H4 (cell line): ENCODE measurements at places on chromosomes 3 and 15.

DNA sequence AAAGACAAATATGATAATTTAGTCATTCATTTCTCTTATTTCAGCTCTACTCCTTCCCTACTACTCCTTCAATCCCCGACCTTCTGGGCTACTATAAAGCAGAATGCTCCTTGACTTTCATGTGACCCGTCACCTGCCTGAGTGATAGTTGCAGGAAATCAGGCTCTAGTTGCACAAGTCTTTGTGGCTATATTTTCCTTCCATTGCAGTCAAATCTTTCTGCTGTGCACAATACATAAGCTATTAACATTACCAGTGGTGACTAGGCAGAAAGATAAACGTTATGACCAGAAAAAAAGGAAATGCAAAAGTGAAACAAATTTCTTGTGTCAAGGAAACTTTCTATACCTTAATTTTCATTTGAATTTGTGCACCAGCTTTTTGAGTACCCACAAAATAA is 2.3 kb downstream of the SUCNR1 start:
- DNase-seq, result peak; percentile 52

GRCh38 chr15:92733934-92734521 is 78.5 kb upstream of the FAM174B start:
- DNase-seq, result peak; percentile 16

DNA sequence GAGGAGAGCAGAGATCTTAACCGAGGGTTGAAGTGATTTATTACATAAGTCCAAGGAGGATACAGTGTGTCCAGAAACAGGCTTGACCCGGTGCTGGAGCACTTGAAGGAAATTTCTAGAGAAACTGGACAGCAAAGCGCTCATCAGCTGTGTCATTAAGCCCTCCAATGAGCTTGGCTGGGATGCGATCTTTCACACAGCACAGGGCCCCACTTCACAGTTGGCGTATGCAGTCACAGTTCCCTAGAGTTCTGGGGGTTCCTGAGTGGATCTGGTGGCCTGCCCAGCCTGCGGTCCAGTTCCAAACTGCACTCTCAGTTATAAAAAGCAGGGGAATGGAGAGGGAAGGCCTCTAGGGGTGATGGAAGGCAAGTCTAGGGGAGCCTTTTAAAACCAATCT is 13.6 kb downstream of the ST8SIA2 start:
- DNase-seq, result no peak

GRCh38 chr3:43004282-43004681 is 25.2 kb downstream of the GASK1A start:
- no peak for DNase-seq

DNA sequence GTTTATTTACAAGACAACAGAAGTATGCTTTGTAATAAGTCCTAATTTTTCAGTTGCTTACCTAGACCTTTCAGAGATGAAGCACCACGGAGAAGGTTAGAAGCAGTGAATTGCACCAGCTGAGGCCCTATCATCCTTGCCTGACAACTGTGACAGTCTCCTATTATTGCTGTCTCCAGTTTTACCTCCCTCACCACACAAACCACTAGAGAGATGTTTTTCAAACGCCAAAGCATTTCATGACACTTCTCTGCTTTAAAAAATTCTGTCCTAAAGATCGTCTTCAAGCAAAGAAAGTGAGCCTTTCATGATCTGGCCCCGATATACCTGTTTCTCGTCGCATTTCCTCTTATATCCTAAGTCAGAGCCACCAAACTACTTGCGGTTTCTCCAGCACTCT is 72.3 kb upstream of the TSPAN3 start:
- DNase-seq, result no peak

- no peak for DNase-seq
Measured at GRCh38 chr3:195877767-195878423, 30.5 kb downstream of the TNK2 start.

- no peak for DNase-seq
Measured at GRCh38 chr3:48209445-48209844, 13.8 kb upstream of the CAMP start.

DNA sequence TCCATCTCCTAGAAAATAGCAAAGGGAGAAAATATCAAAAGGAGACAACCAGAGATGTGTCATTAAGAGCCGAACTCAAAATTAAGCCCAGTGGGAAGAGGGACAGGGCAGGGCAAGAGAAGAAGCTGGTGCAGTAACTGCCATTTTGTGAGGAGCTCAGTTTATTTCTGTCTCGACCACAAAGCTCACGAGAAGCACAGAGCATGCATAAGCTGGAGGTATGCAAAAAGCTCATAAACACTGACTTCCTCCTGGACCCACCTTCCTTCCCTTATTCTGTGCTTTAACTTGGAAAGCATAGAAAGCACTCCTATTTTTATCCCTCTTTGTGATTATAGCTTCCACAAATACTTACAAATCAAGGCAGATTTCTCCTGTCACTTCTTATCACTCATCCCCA is 81.3 kb downstream of the DGKG start:
- DNase-seq, result no peak

- no peak for DNase-seq
Measured at GRCh38 chr15:47959617-47960413, 161.0 kb upstream of the SLC24A5 start.

DNA sequence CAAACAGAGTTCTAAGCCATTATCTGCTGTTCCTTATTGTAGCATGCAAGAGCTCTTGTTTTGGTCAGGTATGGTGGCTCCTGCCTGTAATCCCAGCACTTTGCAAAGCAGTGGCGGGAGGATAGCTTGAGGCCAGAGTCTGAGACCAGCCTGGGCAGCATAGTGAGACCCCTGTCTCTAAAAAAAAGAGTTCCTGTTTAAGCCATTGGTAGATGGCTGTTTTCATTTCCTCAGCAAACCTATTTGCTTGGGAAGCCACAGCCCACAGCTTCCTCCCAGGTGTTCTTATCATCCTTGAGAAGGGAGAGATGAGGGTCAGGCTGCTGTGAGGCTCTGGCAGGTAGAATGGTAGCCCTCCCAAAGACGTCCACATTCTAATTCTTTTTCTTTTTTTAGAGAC is 24.4 kb upstream of the FAM81A start:
- no peak for DNase-seq

- no peak for DNase-seq
Measured at GRCh38 chr3:119990888-119991287, 103.4 kb downstream of the GSK3B start.

DNA sequence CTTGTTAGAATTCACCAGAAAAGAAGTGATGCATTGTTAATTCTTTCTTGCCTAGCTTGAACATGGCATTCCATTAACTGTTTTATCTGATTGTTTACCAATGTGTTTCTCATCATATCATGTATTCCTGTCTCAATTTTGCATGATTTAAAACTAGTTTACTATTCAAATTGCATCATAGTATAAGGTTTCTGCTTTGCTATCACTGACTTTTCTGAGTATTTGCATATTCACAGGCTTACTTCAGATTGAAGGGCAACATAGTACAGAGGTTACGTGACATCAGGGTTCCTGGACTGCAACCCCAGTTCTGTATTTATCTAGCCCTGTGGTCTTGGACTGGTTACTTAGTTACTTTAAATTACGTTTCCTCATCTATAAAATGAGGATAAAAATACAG is 561.8 kb downstream of the FGF12 start:
- no peak for DNase-seq

- DNase-seq, result no peak
Measured at GRCh38 chr15:81418444-81418843, 44.4 kb upstream of the TMC3 start.

GRCh38 chr3:4739289-4740236 is 239.7 kb upstream of the BHLHE40 start:
- DNase-seq, result no peak

DNA sequence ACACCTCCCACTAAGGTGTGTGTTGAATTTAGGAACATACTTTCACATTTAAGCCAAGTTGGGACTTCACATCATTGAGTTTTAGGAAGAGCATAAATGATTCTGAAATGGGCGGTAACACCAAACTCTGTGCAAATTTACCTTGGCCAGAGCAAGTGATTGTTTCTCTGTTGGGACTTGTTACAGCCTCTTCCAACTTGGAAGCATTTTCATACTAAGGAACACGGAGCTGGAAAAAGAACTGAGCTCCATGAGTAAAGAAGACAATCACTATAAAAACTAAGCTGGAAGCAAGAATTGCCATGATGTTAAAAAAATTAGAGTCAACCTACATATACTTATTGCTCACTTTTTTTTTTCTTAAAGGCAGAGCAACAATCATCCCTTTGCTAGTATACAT is 371.3 kb downstream of the ERC2 start:
- no peak for DNase-seq

- peak; percentile 18 for DNase-seq
Measured at GRCh38 chr3:29286478-29287240, 5.8 kb downstream of the RBMS3 start.

- DNase-seq, result no peak
Measured at GRCh38 chr15:76467136-76467535, 130.6 kb downstream of the ISL2 start.
